ENCODE measurements at places on chromosomes 12 and 14.
A peak's percentile ranks its signal among the peaks of the same experiment; 100 is the strongest.

DNA sequence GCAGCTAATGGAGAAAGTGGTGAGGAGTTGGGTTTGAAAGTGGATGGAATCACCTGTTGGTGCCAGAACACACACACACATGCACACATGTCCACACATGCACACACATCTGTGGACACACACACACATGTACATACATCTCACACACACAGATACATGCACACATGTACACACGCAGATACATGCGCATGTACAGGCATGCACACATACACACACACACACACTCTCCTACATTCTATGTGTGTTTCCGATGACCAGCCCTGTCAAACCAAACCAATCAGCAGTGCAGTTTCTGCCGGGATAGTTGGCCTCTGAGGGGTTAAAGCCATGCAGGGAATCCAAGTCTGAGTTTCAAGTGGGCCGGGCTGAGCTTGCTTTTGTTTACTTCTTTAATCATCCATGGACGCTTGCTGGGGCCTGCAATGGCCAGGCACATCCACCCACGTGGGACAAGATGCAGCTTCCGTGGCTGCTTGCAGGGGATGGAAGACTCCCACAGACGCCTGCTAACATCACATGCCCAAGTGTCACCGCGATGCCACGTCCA is 52.5 kb downstream of the GALNT9 start:
- no peak for DNase-seq

DNA sequence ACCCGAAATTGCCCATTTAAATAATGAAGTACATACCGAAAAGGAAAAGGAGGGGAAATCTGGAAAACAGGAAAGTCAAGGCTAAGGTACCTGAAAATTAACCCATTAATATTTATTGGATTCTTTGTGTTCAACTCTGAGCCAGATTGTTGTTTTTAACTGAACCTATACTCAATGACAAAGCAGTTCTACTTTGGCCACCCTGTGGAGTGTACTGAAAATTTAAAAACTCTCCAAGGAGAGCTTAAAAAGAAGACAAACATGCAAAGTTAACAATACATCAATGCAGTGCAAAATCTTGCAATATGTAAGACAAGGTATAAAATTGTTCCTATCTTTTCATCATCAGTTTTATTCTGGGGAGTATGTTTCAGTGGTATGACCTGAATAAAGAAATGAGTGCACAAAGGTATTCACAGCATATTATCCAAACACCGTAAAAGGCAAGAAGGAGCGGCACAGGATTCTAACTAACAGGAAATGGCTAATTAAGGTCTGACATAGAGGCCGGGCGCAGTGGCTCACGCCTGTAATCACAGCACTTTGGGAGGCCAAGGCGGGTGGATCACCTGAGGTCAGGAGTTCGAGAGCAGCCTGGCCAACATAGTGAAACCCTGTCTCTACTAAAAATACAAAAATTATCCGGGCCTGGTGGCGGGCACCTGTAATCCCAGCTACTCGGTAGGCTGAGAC is 1.7 kb downstream of the USP44 start:
- no peak for DNase-seq

- no peak for DNase-seq
Measured at GRCh38 chr14:105012171-105012985, 8.5 kb downstream of the CDCA4 start.

GRCh38 chr12:49917788-49918173 is 14.1 kb upstream of the FAIM2 start:
- no peak for DNase-seq

- no peak for DNase-seq
Measured at GRCh38 chr12:125381373-125381772, 316.1 kb downstream of the AACS start.

- no peak for DNase-seq
Measured at GRCh38 chr12:27922531-27923139, 49.9 kb downstream of the PTHLH start.

DNA sequence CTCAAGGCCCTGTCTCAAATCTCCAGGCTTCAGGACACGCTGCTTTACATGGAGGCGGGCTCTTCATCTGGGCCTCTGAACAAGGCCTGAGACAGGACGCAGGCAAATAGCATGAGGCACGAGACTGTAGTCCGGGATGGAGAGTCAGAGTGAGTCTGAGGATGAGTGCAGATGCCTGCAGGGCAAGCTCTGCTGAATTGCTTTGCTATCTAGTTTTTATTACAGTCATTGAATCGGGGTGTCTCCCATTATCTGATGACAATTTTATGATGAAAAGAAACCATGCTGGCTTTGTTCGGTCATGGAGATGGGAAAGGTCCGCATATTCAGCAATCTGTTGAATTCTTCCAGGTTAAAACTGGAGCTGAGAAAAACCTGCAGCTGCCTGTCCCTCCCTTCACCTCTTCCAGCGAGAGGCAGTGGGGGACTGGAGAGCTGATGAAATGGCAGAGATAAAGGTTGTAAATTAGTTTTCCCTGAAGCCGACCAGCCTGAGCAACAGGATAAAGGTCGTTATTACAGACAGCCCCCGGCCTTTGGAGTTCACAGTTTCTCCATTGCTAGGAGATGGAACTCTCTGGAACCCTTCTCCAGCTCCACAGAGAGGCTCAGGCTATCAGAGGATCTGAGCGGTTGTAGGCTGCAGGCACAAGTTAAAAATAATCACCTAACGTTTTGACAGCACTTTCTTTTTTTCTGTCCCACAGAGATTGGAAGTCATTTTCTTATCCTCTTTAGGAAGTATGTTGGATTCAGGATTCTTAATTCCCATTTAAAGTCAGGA is 1.3 kb upstream of the ADGRD1 start:
- DNase-seq, result no peak

DNA sequence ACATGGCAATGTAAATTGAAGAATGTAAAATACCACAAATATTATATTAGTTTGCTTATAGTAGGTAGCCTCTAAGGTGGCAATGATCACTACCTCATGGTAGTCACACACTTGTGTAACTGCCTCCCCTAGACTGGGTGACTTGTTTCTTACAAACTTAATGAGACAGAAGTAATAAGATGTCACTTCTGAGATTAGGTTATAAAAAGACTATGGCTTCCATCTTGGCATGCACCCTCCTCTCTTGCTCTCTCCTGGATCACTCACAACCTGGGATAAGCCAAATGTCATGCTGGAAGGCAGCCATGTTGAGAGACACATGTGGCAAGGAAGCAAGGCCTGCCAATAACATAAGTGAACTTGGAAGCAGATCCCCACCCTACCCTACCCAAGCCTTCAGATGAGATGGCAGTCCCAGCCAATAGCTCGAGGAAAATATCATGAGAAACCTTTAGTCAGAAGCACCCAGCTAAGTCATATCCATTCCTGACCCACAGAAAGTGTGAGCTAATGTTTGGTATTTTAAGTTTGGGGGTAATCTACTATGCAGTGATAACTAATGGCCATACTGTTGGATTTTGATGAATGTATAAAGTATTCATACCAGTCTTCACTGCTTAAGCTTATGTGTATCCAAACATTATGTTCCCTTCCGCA is 43.3 kb downstream of the PPP1R12A start:
- no peak for DNase-seq

- peak; percentile 49 for DNase-seq
Measured at GRCh38 chr12:53267306-53267998, 647 bp upstream of the ESPL1 start.

GRCh38 chr14:105271224-105271890 is 23.0 kb downstream of the BTBD6 start:
- no peak for DNase-seq
